Fibroblast of pulmonary artery (primary cell): ENCODE measurements at places on chromosomes 3 and 15.

- DNase-seq = no peak
Measured at GRCh38 chr3:141266186-141266585, 34.6 kb downstream of the PXYLP1 start.

DNA sequence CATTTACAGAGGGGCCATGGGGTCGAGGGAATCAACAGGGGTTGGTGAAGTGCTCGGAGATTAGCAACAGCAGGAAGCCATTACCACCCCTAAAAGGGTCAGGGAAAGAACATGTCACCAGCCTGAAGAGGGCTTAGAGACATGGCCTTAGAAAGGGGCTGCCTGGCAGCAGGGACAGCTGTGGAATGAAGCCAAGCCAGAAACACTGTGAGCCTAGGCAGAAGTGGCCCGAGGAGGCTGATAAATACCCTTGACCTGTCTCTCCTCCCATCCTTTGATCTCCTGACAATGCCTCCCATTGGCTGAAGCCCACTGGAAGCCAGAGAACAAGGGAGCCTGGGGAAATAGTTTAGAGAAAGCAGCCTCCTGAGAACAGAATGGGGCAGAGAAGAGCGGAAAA is 31.4 kb downstream of the GPD1L start:
- no peak for DNase-seq

- DNase-seq = peak; percentile 73
Measured at GRCh38 chr15:62889734-62890505, 152.6 kb upstream of the TPM1 start.

- DNase-seq = no peak
Measured at GRCh38 chr3:30586806-30587486, 19.5 kb upstream of the TGFBR2 start.

DNA sequence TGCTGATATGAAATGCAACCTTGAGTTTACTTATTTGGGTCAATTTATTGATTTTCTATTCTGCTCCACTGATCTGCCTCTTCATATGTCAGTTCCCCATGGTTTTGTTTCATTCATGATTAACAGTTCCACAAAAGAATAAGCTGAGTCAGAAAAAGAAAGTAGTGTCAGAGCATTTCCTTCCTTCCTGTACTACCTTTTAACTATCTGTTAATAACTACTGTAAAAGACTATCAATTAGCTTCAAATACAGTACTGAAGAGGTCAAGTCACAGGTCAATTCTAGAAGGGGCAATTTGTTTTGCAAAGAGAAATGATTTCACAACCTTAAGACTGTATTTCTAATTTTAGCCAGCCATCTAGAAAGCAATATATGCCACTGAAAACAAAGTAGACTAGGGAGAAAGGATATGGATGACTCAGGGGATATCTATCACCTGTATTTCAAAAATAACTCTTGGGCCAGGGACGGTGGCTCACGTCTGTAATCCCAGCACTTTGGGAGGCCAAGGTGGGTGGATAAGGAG is 129.5 kb downstream of the TFDP2 start:
- peak; percentile 17 for DNase-seq

- DNase-seq = no peak
Measured at GRCh38 chr15:72009222-72009621, 108.7 kb downstream of the MYO9A start.

GRCh38 chr3:66380200-66380932 is 120.5 kb downstream of the LRIG1 start:
- DNase-seq = no peak

DNA sequence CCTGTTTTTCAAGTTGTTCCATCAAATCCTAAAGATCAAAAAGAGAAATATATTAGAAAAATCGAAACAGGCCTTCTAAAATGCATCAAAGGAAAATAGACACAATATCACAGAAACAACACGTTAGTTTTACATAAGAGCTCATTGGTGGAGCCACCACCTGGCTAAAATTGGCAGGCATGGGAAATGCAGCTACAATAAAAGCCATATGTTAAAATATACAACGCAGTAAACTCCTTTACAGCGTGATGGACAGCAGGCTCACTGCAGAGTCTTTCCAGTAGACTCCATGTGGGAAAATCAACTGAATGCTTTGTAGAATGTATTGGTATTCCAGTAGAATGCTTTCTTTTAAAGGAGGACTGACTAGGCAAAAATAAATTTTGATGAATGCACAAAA is 40.9 kb upstream of the MYO5C start:
- no peak for DNase-seq

DNA sequence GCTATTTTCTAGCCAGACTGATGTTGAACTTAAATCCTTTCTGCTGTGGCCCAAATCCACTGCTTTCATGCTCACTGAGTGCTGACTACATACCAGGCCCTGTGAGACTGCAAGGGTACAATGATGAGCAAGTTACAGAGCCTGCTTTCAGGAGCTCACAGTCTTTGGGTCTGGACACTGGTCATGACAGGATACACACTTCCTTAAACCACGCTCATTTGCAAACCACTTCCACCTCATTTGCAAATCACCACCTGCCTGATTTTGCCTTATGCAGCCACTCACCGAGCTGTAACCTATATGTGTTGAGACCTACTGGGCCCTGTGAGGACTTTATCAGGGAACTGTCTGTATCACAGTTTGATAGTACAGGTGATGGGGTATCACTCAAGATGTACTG is 50.2 kb upstream of the LRRC58 start:
- DNase-seq = no peak

DNA sequence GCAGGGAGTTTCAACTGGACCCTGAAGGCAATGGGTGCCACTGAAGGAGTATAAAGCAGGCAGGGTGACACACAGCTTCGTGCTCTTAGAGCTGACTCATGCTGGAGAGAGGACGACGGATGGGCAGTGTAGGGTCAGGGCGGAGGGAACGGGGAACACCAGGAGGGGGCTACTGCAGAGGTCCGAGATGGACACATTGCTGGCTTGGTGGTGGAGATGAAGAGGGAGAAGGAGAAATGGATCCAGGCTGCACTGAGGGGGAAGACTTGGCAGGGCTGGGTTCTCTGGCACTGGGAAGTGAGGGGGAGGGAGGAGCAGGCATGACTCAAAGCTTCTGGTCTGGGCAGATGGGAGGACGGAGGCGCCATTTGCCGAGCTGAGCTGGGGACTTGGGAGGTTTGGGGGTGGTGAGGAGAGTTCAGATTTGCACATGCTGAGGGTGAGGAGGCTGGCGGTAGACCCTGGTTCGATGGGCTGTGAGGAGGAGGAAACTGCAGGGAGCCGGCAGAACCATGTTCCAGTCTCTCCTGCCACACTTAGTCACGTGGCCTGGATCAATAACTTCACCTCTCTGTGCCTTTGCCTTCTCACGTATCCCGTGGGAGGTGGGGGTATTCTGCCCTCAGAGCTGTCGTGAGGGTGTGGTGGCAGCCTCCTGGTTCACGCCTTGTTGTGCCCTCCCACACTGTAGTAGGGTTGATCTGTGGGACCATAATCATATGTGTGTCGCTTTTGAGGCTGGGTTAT is 4.6 kb upstream of the KCTD6 start:
- peak; percentile 63 for DNase-seq

GRCh38 chr15:25641361-25641760 is 202.5 kb upstream of the UBE3A start:
- DNase-seq = no peak

GRCh38 chr3:150691414-150692040 is 12.2 kb downstream of the ERICH6 start:
- no peak for DNase-seq

GRCh38 chr15:50418041-50418583 is 6.1 kb upstream of the USP8 start:
- no peak for DNase-seq

DNA sequence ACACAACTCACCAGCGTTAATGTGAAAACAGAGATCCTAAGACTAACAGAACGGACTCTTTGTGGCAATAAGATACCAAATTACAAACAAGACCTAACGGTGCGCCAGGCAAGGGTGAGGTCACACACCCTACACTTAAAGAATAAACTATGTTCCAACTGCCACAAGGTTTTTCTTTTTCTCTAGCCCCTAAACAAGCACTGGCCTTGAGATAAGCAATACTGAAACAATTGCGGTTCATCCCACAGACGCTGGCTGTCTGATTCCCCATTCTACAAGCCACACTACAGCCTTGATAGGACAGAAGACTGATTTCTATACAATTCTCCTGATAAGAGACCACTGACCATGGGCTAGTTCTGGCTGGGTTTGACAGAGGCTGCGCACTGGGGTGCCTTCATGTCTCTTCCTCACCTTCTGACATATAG is 20.5 kb upstream of the LIMD1 start:
- no peak for DNase-seq

GRCh38 chr15:63451671-63452315 is 52.6 kb upstream of the USP3 start:
- no peak for DNase-seq

GRCh38 chr15:24076090-24076784 is 389.1 kb upstream of the NDN start:
- no peak for DNase-seq

DNA sequence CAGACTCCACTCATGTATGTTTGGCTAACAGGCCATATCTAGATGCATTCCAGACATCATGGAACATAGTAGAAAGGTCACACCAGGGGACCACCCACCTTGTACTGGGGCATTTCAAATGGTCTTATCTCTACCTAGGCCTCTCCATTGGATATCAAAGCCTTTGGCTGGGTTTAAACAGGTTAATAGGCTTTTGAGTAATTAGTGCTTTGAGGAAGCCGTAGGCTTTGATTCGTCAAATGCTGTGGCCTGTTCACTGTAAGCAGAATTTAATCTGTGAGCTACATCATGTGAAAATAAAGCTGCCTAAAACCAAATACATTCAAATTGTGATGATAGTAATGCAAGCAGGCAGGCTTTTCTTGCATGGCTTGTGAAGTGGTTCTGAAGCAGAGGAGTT is 129.5 kb downstream of the ST8SIA2 start:
- DNase-seq = no peak

- no peak for DNase-seq
Measured at GRCh38 chr3:170911051-170911450, 2.6 kb upstream of the EIF5A2 start.

- DNase-seq = no peak
Measured at GRCh38 chr15:66613743-66614142, 47.9 kb upstream of the LCTL start.
